ENCODE measurements at places on chromosomes 2 and 18.

- no peak for DNase-seq
These were observed 151.0 kb downstream of the TMEM17 start for GRCh38 chr2:62354771-62355561.

DNA sequence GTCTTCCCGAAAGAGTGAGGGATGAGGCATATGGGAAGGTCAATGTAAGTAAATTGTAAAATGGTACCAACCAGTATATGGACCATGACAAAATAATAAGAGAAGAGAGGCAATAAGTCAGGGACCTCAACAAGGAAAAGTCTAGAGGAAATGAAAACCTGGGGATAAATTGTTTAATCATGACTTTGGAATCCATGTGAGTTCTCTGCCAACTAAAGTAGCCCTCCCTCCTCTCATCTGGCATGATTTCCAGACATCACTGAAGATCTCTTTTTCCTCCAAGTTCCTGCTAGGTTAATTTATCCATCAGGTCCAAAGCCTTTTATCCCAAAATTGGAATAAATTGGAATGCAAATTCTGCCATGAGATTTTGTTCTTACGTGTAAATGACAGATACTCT is 417.9 kb downstream of the NRXN1 start:
- no peak for DNase-seq

GRCh38 chr2:236338495-236339184 is 74.4 kb upstream of the ASB18 start:
- no peak for DNase-seq

GRCh38 chr2:42470706-42471105 is 23.1 kb downstream of the KCNG3 start:
- no peak for DNase-seq

GRCh38 chr2:217379807-217380206 is 519.9 kb upstream of the TNP1 start:
- DNase-seq = no peak

DNA sequence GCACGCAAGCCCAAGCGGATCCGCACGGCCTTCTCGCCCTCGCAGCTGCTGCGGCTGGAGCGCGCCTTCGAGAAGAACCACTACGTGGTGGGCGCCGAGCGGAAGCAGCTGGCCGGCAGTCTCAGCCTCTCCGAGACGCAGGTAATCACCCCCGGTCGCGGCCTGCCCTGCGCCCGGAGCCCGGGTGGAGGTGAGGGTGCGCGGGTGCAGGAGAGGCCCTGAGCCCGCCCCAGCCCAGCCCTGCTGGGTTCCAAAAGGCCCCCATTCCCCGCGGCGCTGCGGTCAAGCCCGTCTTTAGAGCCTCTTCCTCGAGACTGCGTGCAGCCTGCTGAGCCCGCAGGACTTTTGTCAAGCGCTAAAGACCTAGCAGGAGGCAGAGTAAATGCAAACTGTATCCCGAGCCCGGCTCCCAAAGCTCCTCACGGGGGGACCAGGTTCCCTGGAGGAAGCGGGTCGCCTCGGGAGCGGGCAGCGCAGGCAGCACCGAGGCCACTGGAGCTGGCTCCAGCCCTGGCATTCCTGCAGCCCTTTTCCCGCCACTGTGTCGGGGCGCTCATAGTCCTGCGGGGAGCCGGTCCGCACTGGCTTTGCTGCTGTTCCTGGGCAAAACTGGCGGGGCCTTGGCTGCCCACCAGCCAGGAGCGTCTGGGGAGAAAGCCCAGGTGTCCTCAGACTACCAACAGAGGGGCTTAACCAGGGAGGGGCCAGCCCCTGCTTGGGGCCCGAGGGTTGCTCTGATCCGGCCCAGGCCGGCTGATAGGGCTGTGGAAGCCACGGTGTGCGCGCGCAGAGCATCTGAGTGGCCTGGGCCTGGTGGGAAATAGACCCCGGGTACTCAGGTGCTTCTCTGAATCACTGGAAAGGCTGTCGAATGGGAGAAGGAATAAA is 7.3 kb downstream of the EMX1 start:
- DNase-seq = no peak

DNA sequence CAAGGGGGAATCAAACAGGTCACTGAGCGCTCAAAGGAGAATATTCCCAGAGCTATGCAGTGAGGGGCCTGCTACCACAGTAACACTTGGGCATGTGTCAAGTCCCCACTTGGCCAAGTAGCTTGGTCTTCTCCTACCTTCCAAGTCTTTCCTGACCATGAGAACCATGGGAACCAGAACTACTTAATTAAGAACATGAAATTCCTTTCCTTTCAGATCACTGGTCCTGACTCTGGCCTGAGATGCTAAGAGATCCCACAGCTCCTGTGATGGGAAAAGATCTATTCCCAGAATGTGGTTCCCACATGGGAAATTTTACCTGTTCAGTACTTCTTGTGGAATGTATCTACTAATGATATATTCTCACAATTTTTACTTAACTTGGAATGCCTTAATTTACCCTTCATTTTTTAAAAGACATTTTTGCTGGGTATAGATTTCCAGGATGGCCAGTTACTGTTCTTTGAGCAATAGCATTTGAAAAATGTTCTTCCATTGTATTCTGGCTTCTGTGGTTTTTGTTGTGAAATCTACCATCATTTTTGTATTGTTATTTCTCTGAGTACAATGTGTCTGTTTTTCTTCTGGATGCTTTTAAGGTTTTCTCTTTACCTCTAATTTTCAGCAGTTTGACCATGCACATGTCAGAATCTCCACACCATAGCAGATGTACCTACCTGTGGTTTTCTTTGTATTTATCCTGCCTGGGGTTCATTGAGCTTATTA is 37.9 kb downstream of the KCNIP3 start:
- no peak for DNase-seq

DNA sequence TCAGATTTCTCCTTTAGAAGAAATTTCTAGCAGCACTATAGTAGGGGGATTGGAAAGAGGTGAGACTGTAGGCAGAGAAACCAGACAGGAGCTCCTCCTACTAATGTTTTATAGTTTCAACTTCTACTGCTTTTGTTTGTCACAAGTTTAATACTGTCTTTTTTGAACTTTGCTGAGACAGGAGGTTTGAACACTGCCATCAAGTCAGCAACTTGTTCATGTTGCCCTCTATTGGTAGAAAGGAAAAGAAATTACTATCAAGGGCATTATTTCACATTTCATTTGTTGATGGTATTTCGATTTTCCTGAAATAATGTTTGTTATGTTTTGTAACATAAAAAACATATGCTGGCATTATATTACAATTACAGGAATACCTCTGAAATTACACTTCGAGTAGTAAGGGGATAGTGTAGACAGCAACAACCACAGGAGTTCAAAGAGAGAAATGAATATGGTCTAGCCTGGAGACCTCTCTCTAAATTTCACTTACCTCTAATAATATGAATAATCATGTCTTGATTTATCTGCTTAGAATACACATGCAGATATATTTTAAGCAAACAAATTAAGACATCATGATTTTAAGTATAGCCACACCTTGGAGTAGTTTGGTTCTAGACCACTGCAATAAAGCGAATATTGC is 12.4 kb upstream of the CCDC88A start:
- DNase-seq = no peak

DNA sequence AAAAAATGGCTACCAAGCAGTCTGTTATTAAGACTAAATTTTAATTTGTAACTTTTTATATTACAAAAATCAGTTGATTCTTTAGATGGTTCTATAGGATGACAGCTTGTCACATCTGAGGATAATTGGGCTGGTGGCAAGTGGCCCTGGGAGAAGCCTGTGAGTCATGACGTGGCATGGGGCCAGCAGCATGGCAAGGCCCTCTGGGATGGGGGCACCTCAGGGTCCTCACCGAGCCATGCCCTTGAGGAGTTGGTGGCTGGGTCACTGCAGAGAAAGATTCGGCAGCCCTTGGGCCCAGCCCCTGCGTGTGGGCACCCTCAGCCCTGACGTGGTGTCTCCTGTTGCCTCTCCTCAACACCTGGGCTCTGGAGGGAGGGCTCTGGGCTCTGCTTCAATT is 49.7 kb downstream of the STK25 start:
- DNase-seq = no peak

GRCh38 chr2:10471046-10471571 is 23.0 kb upstream of the ODC1 start:
- no peak for DNase-seq

DNA sequence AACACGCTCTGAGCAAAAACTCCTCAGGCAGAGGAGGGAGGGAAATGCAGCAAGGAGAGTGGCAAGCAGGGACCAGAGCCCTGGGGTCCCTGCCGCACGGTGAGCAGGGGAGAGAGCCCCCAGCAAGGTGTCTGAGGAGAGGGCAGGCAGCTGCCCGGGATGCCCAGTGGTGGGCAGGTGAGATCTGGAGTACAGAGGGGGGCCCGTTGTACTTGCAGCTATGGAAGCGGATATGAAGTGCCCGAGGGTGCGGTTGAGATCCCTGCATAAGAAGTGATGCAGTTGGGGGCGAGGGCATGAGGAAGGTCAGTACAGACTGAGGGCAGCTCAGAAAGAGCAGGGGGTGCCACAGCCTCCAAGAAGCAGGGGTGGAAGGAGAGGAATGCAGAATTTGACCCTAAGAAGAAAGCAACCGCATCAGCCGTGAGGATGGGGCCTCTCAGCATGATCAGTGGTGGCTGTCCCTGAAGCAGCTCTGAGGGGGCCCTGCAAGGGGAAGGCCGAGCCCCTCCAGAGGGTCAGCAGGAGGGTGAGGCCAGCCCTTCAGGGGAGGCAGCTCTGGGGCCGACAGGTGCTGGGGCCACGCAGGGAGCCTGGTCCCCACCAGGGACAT is 29.4 kb downstream of the MTERF4 start:
- DNase-seq = no peak

- no peak for DNase-seq
These were observed 30.6 kb downstream of the KCMF1 start for GRCh38 chr2:85001595-85001994.

DNA sequence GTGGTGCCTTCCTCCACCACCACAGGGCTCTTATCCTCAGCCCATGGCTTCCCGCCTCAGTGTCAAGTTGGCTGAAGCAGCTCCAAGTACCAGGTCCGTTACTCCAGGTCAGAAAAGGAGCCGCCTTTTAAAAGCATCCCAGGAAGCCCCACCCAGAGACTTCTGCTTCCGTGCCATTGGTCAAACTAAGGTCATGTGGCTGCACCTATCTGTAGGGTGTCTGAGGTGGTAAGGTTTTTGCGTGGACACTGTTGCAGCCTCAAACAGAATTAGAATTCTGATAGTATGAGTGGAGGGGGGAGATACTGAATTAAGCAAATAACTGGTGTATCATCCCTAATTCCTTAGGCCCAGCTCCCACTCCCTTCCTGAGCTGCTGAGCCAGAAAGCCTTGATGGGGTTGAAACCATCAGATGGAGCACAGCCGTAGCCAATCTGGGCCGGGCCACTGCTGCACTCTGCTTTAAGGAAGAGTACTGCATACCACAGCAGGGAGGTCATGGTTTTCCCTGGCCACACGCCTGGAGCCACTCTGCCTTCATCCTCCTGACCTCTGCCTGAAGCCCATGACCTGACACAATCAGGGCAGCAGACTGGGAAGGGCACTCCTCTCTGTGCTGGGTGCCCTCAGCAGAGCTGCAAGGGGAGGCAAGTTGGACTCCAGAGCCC is 8.4 kb downstream of the TMEM247 start:
- DNase-seq = no peak

- no peak for DNase-seq
These were observed 60.4 kb downstream of the RHOB start for GRCh38 chr2:20507166-20507692.

- DNase-seq = no peak
These were observed 1.0 kb upstream of the PMAIP1 start for GRCh38 chr18:59898609-59899297.

DNA sequence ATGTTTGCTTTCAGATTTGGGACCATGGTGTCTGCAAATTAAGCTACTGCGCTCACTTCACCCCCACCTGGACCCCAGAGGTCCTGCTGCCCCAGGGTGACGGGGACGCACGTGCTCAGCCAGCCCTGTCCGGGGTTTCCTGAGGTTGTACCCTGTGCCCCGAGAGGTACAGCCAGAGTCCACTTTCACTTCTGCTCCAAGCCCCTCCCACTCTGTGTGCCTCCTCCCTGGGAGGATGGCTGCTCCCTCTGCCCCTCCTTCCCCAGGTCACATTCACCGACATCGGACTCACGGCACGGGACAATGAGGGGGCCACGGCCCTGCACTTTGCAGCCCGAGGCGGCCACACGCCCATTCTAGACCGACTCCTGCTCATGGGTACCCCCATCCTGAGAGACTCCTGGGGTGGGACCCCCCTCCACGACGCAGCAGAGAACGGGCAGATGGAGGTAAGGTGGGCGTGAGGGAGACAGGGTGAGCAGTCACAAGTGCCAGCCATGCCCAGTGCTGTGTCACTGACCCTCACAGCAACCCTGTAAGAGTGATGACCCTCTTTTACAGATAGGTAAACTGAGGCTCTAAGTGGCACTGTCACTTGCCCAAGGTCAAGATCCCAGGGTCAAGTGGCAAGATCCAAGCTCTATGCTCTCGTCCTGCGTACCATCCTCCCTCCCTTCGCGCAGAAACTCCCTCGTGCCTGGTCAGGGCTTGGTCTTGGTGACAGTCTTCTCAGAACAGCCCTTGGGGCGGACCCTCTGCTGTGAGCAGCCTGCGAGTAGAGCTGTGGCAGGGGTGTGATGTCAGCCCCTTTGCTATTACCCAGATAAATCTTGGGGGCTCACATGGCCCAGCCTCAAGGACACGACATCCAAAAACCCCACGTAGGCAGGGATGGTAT is 7.6 kb downstream of the ESPNL start:
- DNase-seq = no peak

DNA sequence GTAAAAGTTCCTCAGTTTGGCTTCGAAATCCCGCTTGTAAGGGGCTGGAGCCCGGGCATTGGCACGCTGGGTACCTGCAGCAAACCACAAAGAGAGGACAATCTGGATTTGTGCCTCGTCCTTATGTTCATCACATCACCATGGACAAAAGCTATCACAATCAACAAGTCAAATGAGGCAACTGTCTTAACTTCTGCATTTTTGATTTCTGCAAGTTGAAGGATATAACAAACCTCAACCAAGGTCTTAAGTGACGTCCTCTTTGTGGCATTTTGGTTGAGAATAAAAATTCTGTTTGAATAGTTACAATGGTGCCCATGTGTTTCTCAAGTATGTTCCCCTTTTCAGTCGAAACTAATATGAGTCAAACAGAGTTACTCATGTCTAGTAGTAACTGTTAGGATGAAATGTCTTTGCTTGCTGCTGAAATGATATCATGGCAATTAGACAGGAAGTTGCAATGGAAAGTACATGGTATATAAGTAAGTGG is 70.8 kb upstream of the STK17B start:
- DNase-seq = no peak

- no peak for DNase-seq
These were observed 76.1 kb upstream of the TXNDC2 start for GRCh38 chr18:9809697-9810096.

GRCh38 chr2:96574364-96574763 is 37.8 kb downstream of the ARID5A start:
- no peak for DNase-seq

DNA sequence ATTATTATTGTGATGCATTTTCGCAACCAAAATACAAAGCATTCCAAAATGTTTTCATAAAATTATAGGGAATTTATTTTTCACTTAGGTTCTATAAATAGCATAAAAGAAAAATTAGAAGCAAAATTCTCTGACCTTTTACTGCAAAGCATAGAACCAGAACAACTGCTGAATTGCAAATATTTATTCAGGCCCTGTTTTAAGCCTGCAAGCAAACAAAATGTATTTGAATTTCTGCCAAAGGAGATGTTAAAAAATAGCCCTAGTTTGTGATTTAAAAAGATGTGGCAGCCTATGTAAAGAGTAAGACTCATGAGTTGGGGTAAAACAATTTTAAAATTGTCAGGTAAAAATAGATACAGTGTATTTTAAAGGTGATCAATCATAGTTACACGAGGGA is 138.1 kb downstream of the KCNJ3 start:
- DNase-seq = no peak

Data from cortex of kidney (tissue), 1 donor.